ENCODE measurements at places on chromosomes 12 and 14. TPM values are rescaled to one million over a fixed set of nuclear protein-coding genes. Genes with fewer than 3 reads are reported as not detected.

- DNase-seq, result no peak
Observed at GRCh38 chr14:21185491-21185890, 29.6 kb upstream of the OR5AU1 start.

DNA sequence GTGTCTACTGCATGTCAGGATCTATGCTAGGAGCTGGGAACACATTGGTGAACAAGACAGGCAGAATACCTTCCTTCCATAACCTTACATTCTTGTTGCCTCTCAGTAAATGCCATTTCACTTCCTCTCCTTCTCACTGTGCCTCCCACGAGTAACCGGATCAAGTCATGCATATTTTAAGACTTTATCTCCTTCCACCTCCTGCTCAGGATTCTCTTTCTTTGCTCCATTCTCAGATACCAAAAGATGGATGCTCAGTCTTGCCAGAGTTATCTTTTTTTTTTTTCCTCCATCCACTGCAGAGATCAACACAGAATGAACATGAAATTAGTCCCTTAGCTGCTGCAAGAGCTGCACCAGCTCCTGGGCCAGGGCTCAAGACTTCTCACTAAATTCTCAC lies 20.0 kb upstream of the APPL2 start:
- DNase-seq, result no peak

DNA sequence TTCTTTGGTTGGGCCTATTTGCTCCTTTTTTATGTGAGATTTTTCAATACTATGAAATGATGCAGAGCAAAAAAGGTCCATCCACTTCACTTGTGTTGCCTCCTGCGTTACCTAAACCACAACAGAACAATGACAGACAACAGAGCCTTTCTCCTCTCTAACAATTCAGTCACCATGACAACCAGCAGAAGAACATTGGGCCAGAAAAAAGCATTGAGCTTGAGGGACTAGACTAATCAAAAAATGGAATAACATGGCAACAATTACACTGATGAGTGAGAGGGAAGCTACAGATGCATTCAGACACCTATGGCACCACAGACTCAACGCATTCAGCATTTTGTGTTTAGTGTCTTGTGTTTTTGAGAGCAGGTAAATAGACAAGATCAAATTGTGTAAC lies 44.6 kb upstream of the PTCSC3 start:
- peak; percentile 43 for DNase-seq

DNA sequence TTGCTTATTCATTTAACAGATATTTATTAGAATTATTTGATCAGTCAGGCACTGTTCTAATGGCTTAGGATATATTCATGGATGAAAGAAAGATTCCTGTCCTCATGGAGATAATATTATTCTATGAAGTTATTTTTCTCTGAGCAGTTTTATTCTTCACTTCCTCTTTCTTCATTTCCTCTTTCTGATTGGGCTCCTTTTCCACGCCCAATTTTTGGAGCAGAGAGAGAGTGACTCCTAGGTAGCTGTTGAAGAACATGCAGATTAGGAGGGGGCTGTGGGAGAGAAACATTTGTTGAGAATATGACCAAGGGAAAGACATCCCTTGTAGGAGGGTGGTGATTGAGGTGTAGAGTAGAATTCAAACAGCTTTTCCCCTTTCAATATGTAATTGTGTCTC lies 6.0 kb upstream of the YARS2 start:
- no peak for DNase-seq

GRCh38 chr14:82720431-82720830 lies 1186.8 kb upstream of the SEL1L start:
- no peak for DNase-seq

DNA sequence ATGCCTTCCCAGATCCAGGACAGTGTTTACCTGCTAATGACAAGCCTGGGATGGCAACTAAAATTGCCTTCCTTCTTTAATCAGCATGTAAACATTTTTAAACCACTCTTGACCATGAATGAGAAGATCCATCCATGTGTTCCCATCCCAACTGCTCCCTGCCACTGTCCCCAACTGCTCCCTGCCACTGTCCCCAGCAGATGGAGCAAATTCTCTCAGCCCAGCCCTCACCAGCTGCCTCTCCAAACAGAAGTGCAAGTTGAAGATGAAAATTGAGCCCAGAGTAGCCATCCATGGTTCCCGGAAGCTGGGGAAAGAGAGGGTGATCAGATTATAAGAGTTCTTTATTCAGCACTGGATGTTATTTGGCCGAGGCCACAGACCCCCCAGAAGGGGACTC lies 133.1 kb downstream of the SLC15A4 start:
- no peak for DNase-seq

DNA sequence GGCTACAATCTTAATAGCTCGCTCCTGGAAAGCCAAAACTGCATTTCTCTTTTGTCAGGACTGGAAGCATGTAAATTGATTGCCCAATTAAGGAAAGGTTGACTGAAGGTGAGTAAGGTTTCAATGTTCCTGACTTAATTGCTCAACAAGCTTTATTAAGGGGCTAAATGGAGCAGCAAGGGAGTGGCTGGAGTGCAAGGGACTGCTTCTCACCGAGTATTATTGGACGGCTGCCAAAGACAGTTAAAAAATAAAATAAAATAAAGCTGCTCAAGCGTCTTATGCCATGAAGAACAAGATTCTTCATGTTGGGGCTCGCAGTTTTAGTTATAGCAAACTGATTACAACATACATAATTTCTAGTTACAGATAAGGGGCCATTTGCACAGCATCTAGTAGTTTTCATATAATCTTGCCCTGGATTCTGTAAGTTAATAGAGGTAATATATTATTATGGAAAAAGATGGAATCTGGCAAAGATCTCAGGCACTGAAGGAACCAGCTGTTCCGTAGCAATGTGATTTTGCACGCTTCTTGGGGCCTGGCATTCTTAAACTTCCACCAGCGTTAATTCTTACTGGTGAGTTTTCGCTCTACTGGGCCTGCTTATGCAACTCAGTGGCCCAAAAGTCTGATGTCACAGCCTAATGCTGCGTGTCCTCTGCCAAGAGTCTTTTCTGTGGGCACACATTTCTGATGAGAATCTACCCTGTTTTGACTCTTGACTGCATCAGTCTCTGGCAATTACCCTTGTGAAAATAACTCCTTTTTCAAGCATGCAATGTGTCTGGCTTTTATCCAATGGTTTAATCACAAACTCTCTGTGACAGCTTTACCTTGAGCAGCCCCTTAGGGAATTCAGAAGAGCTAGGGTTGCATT lies 108.5 kb downstream of the SLC38A1 start:
- peak; percentile 100 for DNase-seq

DNA sequence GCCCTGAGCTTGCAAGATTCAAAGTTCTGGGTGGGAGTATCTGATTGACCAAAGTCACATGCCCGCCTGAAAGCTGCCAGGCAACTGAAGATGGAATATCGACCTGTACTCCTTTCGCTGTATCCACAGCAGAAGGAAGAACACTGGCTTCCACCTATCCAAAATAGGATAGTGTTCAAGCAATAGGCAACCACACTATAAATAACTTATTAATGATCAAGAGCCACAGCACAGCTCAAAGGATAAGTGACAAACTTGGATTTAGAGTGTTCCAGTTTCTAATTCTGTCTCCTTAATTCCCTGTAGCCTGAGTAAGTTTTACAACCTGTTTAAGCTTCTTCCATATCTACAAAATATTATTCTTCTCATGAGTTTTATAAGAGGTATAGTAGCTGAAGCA lies 89.9 kb downstream of the TAOK3 start:
- no peak for DNase-seq

DNA sequence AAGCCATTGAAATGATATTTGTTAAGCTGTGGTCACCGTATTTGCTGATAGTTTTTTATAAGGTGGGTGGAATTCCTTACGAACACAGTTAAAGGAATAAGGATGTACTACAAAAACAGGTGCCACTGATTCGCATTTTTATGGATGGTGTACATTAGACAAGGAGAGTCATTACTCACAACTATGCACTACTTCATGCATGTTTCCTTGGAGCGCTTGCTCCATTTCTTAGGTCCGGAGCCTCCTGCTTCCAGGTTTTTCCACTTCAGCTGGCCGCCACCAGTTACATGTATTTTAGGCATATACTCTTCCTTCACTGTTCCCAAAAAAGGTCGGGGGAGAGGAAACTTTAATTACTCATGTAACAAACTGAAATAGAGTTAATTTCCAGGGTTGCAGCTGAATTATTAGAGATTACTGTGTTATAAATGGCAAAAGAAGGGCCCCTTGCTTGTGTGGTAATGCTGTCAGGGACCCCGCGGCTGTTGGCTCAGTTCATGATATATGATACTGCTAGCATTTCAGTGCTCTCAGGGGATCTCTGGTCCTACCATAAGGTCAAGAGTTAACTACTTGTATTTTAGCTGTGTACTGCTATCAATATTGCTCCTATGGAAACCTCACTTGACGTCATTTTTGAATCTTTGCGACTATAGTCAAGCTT lies 454.7 kb downstream of the NPAS3 start:
- no peak for DNase-seq

GRCh38 chr14:43039881-43040280 lies 1433.2 kb downstream of the LRFN5 start:
- DNase-seq, result no peak

DNA sequence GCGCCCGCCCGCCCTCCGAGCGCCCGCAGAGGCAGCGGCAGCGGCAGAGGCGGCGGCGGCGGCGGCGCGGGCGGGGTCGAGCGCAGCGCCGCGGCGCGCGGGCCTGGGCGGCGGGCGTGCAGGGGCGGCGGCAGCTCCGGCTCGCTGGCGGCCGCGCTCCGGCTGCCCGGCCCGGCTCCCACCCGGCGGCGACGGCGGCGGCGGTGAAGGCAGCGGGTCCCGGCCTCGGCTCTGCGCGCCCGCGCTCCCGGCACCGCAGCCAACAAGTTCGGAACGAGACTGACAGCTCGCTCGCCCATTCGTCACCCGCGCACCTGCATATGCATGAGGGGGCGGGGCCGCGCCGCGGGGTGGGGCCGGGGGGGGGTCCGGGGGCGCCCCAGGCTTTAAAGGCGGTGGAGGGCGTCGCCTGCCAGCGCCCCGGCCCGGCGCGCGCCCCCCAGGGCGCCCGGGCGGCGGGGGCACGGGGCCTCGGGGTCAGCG lies at the start of gene JAG2:
JAG2 (minus strand) TSS at position 281 of the 483 bp plus-strand sequence. CDS start 356 bp downstream, outside the sequence.
- DNase-seq, result no peak

GRCh38 chr12:79692860-79693577 lies 2.3 kb upstream of the PAWR start:
- DNase-seq, result peak; percentile 64

GRCh38 chr12:26987634-26988424 lies 26.4 kb downstream of the TM7SF3 start:
- no peak for DNase-seq

DNA sequence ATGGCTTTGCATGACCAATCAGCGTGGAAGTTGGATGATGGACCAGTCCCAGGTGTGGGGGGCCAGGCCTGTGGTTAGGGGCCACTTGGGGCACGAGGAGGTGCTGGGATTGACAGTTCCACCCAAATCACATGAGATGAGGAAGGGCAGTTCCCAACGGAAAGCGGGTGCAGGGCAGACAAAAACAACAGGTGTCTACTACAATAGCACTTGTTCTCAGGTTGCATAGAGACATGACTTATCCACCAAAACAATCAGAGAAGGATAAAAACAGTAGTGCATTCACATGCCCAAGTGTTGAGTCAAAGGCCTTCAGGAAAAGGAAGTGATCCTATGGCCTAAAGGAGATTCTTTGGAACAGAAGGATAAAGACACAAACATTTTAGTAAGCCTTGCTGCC lies 14.6 kb upstream of the EIF2B2 start:
- DNase-seq, result peak; percentile 94

DNA sequence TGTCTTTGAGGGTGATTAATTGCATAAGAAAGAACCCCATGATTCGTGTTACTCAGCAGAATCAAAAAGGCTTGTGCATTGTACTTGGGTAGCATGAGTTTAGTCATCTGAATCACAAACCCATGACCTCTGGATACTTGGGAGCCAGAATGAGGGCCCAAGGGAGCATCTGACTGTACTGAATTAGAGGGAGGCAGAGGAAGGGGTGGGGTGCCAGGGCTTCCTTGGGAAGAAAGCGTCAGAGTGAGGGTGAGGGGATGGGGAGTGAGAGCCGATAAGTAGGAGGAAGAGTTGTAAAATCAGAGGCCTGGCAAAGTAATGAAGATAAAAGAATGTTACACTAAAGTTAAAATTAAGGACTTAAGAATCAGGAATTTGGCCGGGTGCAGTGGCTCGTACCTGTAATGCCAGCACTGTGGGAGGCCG lies 29.8 kb downstream of the GPRC5D start:
- DNase-seq, result peak; percentile 91

GRCh38 chr14:24317141-24317928 lies 6.0 kb downstream of the LTB4R start:
- DNase-seq, result no peak

DNA sequence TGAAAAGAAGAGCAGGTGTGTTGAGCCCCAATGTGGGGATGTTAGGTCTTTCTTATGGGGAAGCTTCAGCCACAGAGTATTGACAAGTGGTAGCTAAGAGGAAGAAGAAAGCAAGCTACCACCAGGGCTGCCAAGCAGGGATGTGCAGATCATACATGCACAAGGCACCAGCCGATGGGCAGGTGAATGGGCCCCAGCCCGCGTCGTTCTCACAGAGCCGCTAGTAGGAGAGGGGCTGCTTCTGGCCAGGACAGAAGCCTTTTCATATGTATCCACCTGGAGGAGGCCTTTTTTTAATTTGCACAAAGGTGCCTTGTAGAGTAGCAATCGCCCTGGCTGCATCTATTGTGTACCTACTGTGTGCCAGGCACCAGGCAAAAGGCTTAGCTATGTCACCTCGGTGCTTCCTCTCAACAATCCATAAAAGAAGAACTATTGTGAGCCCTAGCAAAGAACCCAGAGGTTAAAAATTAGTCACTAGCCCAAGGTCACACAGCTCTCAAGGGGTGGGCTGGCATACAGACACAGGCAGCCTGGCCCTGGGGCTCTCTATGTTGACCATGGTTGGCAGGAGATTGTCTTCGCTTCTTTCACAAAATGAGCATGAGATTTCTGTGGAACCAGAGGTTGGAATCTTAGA lies 8.2 kb downstream of the NUAK1 start:
- no peak for DNase-seq

DNA sequence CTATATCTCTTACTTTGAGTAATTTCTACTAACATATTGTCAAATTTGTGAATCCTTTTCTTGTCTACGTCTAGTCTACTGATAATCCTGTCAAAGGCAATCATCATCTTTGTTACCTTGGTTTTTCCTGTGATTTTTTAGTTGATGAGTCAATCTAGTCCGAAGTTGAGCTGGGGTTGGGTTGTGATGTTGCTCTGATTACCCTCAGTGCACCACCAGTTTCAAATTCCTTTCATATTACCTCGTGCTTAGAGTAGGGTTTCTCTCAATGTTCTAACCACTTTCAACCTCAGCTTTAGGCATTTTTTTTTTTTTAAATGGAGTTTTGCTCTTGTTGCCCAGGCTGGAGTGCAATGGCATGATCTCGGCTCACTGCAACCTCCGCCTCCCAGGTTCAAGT lies 186.8 kb downstream of the BTG1 start:
- peak; percentile 78 for DNase-seq

- DNase-seq, result no peak
Observed at GRCh38 chr14:94974422-94974821, 182.9 kb downstream of the DICER1 start.

GRCh38 chr14:91753501-91754128 lies 21.7 kb upstream of the CATSPERB start:
- DNase-seq, result peak; percentile 69

CPNE6 gene
- total RNA-seq, result not detected

CCDC38 gene
- not detected for total RNA-seq

C1S gene
- total RNA-seq, result 72.6 TPM

CCDC175 gene
- not detected for total RNA-seq

IGF1 gene
- total RNA-seq, result not detected

NGB gene
- 0.35 TPM for total RNA-seq

NAA30 gene
- total RNA-seq, result 32.6 TPM

LTB4R gene
- total RNA-seq, result 1.3 TPM

ATF7IP gene
- total RNA-seq, result 16.0 TPM

TMEM119 gene
- not detected for total RNA-seq

SAMD15 gene
- 2.3 TPM for total RNA-seq

ACVRL1 gene
- 2.1 TPM for total RNA-seq

NELL2 gene
- total RNA-seq, result 0.20 TPM

RBP5 gene
- total RNA-seq, result not detected

KCNK10 gene
- not detected for total RNA-seq

All from renal cortical epithelial cell (primary cell).